ENCODE measurements at places on chromosomes 1 and 21.

DNA sequence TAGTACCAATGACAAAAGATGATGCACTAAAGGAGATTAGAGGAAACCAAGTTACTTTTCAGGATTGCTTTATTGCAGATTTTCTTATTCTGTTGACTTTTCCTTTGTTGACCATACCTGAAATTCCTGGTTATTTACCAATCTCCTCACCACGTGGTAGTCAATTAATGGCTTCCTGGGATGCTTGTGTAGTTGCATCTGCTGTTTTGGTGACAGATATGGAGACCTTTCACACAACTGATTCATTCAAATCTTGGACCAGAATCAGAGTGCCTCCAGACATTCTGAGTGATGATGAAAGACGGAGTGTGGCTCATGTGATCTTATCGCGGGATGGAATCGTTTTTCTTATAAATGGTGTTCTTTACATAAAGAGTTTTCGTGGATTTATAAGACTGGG, 91.3 kb downstream of the CATSPERE start:
- peak; percentile 89 for DNase-seq

DNA sequence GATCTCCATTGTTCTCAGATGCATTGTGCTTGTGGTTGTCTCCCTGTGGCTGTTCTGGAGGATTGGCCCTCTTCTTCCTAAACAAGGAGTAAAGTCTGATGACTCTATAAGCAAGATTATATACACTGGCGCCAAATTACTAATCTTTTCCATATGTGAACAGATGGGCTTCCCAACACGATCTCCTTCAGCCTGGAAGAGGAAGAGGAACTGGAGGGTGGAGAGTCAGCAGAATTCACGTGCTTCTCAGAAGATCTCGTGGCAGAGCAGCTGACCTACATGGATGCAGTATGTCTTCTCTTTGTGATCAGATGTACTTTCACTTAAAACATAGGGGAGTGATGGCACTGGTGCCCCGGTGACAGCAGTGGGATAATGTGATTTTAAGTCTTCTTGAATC, 78.7 kb downstream of the RGL1 start:
- DNase-seq = no peak

DNA sequence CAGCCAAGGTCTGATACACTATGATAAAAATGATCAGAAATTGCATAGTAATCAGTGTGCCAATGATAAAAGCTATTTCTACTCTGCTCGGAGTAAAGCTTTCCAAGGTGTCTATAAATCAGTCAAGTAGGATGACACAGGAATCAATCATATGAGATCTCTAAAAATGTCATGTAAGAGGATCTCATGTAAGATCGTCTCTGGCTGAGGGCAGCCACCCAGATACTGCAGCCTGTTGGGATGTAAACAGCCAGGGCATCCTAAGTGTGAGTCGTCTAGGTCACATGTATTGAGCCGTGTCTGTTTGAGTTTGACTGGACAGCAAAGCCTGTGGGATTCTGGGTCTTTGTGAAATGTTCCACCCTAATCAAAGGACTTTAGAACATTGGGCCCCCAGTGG, 2.8 kb upstream of the TEX35 start:
- DNase-seq = no peak

GRCh38 chr1:22208268-22208972, 65.5 kb upstream of the WNT4 start:
- DNase-seq = no peak

- DNase-seq = no peak
These were observed 23.9 kb upstream of the RXRG start for GRCh38 chr1:165468726-165469249.

GRCh38 chr1:167676205-167676915, 45.4 kb upstream of the MPZL1 start:
- no peak for DNase-seq

DNA sequence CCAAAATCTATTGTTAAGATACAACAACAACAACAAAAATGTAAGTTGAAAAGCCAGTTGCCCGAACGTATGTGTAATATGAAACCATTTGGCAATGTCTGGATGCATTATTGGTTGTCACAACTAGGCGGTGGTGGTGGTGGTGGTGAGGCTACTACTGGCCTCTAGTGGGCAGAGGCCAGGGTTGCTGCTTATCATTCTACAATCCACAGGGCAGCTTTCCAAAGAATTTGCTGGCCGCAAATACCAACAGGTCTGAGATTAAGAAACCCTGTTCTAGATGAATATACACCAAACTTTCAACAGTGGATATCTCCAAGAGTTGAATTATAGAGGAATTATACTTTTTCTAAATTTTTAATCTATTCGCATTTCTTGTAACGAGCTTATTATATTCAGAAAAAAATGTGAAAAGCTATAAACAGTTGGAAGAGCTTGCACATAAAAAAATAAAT, 26.8 kb upstream of the ZNF697 start:
- peak; percentile 76 for DNase-seq

Data from foreskin melanocyte (primary cell).